Activated T-helper 1 cell treated with anti-CD3 and anti-CD28 coated beads, Interleukin-12 subunit alpha, Interleukin-12 subunit beta, Interleukin-2, Interleukin-4 antibody, amounts not matched to agents 30 ng/mL and 10 ng/mL and 1 ng/mL, durations not matched to agents 14 hours and 24 hours and 36 hours (primary cell): ENCODE measurements at places on chromosomes 6 and 20. TPM values are rescaled to one million over a fixed set of nuclear protein-coding genes. Genes with fewer than 3 reads are reported as not detected.

The PCMTD2 gene
- total RNA-seq = 32.2 and 39.5 TPM in 2 replicates

The GMEB2 gene
- 13.4 and 13.7 TPM in 2 replicates for total RNA-seq

The SLC22A3 gene
- total RNA-seq = not detected in 2 replicates

The RNF39 gene
- total RNA-seq = not detected in 2 replicates

The HLA-F gene
- total RNA-seq = 293 and 314 TPM in 2 replicates

The APCDD1L gene
- not detected in 2 replicates for total RNA-seq

The ZBTB12 gene
- 4.6 and 5.1 TPM in 2 replicates for total RNA-seq

The OR2H1 gene
- not detected in 2 replicates for total RNA-seq

The NMBR gene
- not detected in 2 replicates for total RNA-seq

The DOK5 gene
- total RNA-seq = 25.2 and 27.7 TPM in 2 replicates

The CASS4 gene
- total RNA-seq = 6.7 and 7.8 TPM in 2 replicates

The DLL1 gene
- total RNA-seq = not detected in 2 replicates

The SUMO4 gene
- total RNA-seq = 11.6 and 12.0 TPM in 2 replicates

The CTAGE9 gene
- total RNA-seq = not detected in 2 replicates

The AIG1 gene
- total RNA-seq = 2.1 and 2.6 TPM in 2 replicates

The TMEM74B gene
- total RNA-seq = 0.36 and 0.61 TPM in 2 replicates

The AVP gene
- total RNA-seq = not detected in 2 replicates

The HTR1B gene
- not detected in 2 replicates for total RNA-seq

The KIAA0408 gene
- total RNA-seq = 14.7 and 16.9 TPM in 2 replicates

The ID1 gene
- total RNA-seq = 3.4 and 4.0 TPM in 2 replicates

The EMILIN3 gene
- total RNA-seq = 0.65 and 0.69 TPM in 2 replicates

The CLIC1 gene
- total RNA-seq = 398 and 399 TPM in 2 replicates

The ISM1 gene
- total RNA-seq = 2.0 and 2.4 TPM in 2 replicates
